Hematopoietic multipotent progenitor cell treated with erythropoietin and hydrocortisone succinate and interleukin-3 and kit ligand, for 8 days (in vitro differentiated cells): ENCODE measurements at places on chromosomes 3 and 15.

- DNase-seq, result no peak
Measured at GRCh38 chr3:30496066-30496966, 110.1 kb upstream of the TGFBR2 start.

- DNase-seq, result no peak
Measured at GRCh38 chr3:143831208-143831607, 17.1 kb downstream of the SLC9A9 start.

DNA sequence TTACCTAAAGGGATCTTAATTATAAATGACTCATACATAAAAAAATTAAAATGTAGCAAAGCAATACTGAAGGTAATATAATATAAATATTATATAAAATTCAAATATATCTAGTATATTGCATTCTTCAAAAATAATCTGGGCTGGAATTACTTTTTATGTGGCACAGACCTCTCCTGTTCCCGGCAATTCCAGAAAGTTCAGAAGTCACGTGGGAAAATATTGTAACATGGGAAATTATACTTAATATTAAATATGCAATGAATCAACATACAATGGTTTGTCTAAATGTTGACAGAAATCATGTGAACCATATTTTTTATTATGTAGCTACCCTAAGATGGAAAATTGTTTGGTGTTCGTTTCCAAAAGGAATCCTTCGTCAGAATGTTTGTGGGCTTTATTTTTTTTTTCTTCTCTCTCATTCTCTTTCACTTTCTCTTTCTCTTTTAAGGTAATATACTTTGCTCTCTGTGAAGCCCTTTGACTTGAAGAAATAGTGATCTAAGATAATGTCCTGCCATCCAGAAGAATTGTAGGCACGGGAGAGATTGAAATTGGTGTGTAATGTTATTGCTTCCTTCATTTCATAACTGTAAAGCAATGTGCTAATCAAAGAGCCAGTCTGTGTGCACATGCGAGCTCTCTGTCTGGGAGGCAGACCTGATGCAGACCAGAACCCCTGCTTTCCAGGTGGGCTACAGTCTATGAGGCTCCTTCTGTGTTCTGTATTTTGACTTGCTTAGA lies 559.4 kb downstream of the NR2F2 start:
- DNase-seq, result peak; percentile 1

DNA sequence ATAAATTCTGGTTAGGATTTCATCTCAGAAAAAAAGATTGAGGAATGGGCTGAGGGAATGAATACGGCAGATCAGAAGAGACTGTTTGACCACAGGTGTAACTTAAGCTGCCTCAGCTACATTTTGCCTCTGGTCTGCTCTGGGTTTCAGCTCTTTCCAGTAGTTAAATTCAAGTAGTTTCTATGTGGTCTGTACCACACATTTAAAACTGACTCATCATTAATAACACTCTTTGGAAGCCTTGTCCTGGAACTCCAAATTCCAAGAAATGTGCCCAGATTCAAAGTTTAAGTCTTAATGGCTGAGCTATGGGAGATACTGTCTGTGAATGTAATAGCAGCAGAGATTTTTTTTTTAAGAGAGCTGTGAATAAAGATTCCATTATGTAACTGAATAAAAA lies 133.1 kb upstream of the IGSF10 start:
- no peak for DNase-seq

DNA sequence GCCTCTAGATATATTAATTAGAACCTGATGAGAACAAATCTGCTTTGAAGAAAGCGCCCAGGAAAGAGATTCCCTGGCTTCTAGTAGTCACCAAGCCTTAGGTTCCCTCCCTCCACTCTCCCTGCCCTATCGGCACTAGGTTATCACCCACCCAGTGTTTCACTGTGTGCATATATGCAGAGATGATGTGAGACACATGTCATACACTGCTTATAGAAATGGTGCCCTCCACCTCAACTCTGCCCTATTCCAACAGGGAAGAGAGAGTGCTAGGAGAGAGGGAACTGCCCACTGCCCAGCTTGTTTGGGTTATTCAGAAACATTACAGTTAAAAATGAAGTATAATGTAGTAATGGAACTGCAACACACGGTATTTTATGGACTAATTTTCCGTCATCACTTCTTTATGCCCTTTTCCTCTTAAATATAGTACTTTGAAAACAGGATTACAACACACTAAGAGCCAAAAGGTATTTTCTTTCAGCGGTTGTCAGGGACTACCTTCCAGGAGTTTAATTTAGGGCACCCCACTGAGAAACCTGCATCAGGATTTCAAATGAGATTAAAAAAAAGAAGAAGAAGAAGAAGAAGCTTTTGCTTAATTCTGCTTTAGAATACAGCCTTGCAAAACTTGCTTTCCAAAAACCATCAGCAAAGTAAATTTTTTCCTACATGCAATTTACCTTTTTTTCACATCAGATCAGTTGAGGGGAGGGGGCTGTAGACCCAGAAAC lies 55.3 kb downstream of the MEIS2 start:
- no peak for DNase-seq
